Liver (tissue), 10 donors: ENCODE measurements at places on chromosomes 2 and 18.

DNA sequence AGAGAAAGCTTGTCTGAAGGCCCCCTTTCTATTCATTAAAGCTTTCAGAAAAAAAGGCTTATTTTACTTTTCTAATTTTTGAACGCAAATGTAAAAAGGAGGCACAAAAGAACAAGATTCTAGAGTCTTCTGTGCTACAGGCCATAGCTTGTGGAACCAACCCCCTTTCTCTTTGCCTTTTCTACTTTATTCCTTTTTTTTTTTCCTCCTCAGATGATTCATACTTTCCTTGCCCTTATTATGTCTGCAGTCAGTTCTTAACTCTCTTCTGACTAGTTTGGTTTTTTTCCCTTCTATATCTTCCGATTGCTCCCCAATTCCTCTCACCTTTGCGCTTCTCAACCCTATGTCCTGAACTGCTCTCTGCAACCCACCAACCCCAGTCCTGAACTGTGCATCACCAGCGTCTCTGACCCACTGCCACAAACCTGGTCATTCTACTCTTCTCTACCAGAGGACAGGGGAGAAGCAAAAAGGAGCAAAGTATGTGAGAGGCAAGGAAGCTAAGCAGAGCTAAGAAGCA is 56.9 kb upstream of the WIPF1 start:
- no peak for DNase-seq

GRCh38 chr2:25899404-25899970 is 21.2 kb upstream of the ASXL2 start:
- DNase-seq = no peak

DNA sequence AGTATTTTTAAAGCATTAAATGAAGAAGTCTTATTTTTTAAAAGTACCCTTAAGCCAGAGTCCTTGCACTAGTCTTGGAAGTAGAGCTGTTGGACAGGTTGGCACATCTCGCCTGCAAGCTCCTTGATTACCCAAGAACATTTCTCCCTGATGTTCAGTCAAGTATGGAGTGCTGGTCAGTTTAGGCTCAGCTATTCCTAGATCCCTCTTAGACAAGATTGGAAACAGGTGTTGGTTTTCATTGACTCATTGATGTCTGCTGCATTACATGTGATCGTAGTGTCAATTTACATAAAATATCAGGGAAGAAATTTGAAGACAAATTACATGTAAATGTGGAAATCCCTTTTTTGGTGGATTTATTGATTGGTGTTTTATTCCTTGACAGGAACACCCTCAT is 170.4 kb downstream of the ZNF407 start:
- DNase-seq = no peak

DNA sequence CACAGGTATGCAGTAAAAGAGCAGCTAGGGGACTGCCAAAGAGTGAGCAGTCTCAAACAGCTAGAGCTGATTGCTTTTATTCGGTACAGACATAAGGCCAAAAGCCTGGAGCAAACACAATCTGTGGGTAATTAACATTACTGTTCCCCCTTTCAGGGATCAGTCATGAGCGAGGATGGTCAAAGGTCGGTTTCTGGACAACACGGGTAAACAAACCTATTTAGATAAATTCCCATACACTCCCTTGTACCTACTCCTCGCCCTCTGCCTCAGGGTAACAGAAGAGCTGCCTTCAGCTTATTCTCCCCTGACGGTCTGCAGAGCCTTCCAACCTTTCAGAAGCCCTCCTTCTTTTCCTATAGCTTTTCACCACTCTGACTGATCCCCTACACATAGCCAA is 586.0 kb downstream of the SUCLG1 start:
- DNase-seq = no peak

DNA sequence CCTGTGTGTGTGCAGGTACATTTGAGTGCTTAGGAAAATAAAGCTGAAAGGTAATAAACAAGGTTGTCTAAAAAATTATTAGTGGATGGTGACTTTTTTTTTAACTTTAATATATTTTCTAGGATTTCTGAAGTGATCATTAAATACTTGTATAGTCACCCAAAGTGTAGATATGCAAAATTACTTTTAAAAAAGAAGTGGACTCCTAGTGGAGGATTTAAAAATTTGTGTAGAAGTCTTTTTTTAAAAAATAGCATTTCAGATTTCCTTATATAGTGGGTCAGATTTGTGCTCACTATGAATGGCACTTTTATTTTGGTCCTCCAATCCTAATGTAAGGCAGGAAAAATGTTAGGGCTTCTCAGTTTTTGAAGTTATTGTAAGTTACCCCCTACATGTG is 3.9 kb downstream of the GORASP2 start:
- no peak for DNase-seq

GRCh38 chr18:74255131-74255616 is 36.6 kb downstream of the CYB5A start:
- no peak for DNase-seq

- no peak for DNase-seq
Observed at GRCh38 chr2:209638346-209638745, 133.3 kb upstream of the UNC80 start.

- no peak for DNase-seq
Observed at GRCh38 chr18:31061945-31062344, 19.4 kb upstream of the DSC3 start.

- no peak for DNase-seq
Observed at GRCh38 chr18:31064130-31064529, 21.6 kb upstream of the DSC3 start.

DNA sequence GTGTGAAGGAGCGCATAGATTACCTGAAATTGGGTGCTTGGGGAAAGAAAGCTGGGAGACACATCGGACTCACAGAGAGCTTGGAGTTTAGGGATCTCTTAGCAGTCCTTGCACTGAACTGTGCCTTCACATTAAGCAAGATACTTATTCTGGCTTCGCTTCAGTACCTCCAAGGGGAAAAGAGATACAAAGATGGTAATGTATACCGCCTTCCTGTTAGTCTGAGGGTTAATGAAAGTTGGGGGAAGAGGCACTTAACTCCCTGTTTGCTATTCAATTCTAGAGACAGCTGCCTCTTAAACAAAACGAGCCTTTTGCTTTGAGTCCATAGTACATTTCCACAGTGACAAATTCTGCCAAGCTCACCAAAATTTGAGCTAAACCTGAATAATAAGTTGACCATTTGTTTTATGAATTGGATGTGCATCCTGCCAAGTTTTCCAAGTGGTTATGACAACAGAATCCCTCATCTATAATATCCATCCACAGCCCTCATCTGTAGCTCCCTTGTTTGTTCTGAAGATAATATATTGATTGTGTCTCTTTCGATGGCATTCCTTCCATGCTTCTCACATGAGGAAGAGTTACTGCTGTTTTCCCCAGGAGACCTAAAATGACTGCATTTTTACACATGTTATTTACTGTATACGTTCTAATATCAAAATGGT is 287.1 kb upstream of the ATP5MC3 start:
- DNase-seq = no peak

GRCh38 chr18:34039201-34039600 is 185.5 kb downstream of the NOL4 start:
- no peak for DNase-seq

- no peak for DNase-seq
Observed at GRCh38 chr2:101803128-101803527, 105.6 kb downstream of the MAP4K4 start.
